ENCODE measurements at places on chromosomes 3 and 15.

- DNase-seq: no peak
Measured at GRCh38 chr3:29057326-29057725, 223.5 kb upstream of the RBMS3 start.

GRCh38 chr3:50454481-50455070 is 48.9 kb downstream of the CACNA2D2 start:
- DNase-seq: no peak

GRCh38 chr3:121817753-121818152 is 17.1 kb downstream of the IQCB1 start:
- DNase-seq: no peak

- no peak for DNase-seq
Measured at GRCh38 chr3:2771193-2771592, 339.0 kb downstream of the IL5RA start.

GRCh38 chr3:13338996-13339395 is 81.1 kb downstream of the NUP210 start:
- DNase-seq: no peak

DNA sequence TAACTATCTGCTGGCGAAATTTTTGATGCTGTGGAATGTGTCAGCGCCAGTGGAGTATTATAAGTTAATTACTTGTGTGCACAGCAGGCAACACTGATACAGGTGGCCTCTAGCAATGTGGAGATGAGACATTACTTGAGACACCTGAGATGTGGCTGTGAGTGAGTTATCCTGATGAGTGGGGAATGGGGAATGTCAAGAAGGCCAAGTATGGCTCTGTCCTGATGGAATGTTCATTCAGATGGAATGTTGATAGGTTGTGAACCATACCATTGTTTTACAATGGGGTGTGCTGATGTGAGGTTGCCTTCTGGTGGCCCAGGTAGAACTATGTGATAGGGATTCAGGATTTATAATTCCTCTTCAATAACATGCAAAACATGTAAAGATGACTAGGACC is 404.8 kb downstream of the PTPRG start:
- no peak for DNase-seq
